ENCODE measurements at places on chromosomes 5 and 9. TPM values are rescaled to one million over a fixed set of nuclear protein-coding genes. Genes with fewer than 3 reads are reported as not detected.

Gene AFAP1L1
- 5.6 TPM for total RNA-seq

Gene CDKN2B-AS1
- total RNA-seq, result 2.7 TPM

Gene MSX2
- total RNA-seq, result 0.08 TPM

Gene PCDHGA8
- total RNA-seq, result 2.0 TPM

Gene ATOX1
- total RNA-seq, result 99.0 TPM

Gene NME5
- 2.1 TPM for total RNA-seq

Gene BARX1
- total RNA-seq, result not detected

Gene FOXD4L3
- total RNA-seq, result not detected

Gene CSF1R
- total RNA-seq, result not detected

Gene NTRK2
- total RNA-seq, result 0.38 TPM

Gene IL13
- total RNA-seq, result not detected

Gene SSBP2
- 24.1 TPM for total RNA-seq

Gene ESM1
- 3.0 TPM for total RNA-seq

Gene SPATA6L
- 0.23 TPM for total RNA-seq

Gene C9orf50
- not detected for total RNA-seq

Gene CNTFR
- 0.12 TPM for total RNA-seq

Gene AGXT2
- not detected for total RNA-seq

Gene SPEF2
- total RNA-seq, result 1.1 TPM

Gene MLANA
- total RNA-seq, result not detected

Gene CDH18
- 2.0 TPM for total RNA-seq

Gene CA9
- 0.98 TPM for total RNA-seq

Gene LEAP2
- 0.08 TPM for total RNA-seq

Gene TMC1
- total RNA-seq, result 0.68 TPM

Gene CACFD1
- total RNA-seq, result 9.6 TPM

Gene TGFBI
- total RNA-seq, result 554 TPM

Gene FBN2
- 0.38 TPM for total RNA-seq

Gene NR3C1
- total RNA-seq, result 36.7 TPM

Gene OLFM1
- total RNA-seq, result 0.15 TPM

Gene WNK2
- under 0.01 TPM for total RNA-seq

Gene PAEP
- not detected for total RNA-seq

Gene SPINK4
- total RNA-seq, result not detected

Gene SLC31A1
- 21.0 TPM for total RNA-seq

Gene SURF1
- total RNA-seq, result 38.1 TPM

Gene NUTM2G
- not detected for total RNA-seq

Gene ORM1
- total RNA-seq, result not detected
